Upper lobe of left lung (tissue), 6 donors: ENCODE measurements at places on chromosomes 3 and 15. TPM values are rescaled to one million over a fixed set of nuclear protein-coding genes. Genes with fewer than 3 reads are reported as not detected.

DNA sequence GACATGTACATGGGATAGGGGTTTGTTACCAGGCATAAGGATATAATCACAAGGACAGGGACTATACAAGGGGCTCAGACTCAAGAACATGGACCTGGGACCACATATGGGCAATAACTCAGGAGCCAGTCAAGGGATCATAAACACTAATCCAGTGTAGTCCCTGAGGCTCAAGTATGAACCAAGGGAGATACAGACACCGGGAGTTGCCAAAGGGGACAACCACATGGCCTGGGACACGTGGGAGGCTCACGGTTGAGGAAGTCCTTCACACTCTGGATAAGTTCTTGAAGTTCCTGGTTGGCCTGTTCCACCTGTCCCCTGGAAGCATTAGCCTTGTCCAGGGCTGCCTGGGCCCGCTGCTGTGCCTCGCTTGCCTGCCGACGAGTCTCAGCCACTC lies 1.8 kb upstream of the USP19 start:
- no peak for DNase-seq

DNA sequence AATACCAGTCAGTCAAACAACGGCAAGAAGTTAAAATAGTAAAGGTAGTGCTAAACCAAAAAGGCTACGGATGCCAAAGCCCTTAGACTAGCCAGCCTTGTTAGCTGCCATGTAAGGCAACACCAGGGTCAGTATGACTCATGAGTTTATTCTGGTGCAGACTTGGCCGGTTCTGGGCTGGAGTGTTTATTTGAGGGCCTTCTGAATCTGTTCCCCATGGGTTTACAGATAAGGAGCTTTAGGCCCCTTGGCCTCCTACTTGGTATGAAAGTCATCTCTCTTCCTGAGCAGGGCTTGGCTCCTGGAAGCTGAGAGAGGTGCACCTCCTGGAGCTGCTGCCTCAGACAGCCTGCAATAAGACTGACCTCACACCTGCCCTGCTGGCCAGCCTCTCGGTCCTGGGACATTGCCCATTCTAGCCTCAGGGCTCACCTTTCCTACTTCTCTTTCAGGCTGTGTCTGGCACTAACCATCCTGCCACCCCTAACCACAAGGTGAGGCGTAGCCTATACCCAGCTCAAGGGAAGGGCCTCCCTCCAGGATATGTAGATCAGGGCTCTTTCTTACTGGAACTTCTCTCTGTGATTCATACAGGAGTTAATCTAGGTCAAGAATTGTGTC lies 10.4 kb upstream of the RTP1 start:
- peak; percentile 63 for DNase-seq

CDHR4 gene
- 9.4 TPM for total RNA-seq

GRCh38 chr15:64092864-64093626 lies 593 bp downstream of the CIAO2A start:
- no peak for DNase-seq

DNA sequence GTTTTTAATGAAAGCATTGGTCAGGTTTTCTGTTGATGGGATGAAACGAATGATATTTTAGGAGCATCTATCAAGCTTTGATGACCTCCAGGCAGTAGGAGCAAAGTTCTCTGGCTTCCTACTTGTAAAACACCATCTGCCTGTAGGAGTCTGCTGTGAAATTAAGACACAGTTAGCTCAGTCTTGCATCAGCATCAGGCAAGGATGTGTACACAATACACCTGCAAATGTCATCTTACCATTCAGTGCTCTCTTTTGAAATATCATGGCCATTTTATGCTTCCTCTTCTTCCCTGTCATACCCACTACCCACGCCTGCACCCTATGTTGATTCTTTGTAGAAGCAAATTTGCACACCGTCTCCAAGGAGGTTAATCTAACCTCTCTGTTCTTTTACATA lies 38.2 kb downstream of the B3GALNT1 start:
- no peak for DNase-seq

GRCh38 chr3:155281912-155282311 lies 11.6 kb downstream of the STRIT1 start:
- no peak for DNase-seq

GRCh38 chr3:183377307-183377959 lies 51.0 kb downstream of the MCF2L2 start:
- DNase-seq: no peak

C3orf33 gene
- 2.9 TPM for total RNA-seq

DNA sequence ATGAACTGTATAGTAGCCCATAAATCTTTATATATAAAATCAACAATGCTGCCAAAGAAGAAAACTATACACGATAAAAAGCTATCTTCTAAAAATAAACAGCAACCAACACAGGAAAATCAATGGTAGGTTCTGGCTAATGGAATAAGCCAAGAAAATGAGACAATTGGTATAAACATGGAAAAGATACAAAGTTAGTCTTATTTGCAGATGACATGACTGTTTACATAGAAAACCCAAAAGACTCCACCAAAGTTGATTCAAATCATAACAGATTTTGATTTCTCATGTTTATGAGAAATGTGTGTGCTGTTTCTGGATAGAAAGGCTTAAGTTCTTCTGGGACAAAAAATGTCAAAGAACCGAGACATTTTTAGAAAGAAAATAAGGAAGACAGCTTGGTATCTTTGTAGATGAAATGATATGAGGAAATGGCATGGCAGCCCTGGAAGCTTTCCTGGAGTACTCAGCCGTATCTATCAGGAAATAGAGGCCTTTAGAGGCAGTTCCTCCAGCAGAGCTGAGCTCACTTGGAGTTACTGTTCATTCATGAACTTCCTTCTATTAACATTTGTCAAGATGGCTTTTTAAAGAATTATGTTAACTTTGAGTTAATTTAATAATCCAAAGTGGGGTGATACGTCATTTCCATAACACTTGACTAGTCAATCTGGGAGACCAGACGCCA lies 36.7 kb upstream of the VILL start:
- DNase-seq: no peak

CHRM5 gene
- total RNA-seq: not detected

DNA sequence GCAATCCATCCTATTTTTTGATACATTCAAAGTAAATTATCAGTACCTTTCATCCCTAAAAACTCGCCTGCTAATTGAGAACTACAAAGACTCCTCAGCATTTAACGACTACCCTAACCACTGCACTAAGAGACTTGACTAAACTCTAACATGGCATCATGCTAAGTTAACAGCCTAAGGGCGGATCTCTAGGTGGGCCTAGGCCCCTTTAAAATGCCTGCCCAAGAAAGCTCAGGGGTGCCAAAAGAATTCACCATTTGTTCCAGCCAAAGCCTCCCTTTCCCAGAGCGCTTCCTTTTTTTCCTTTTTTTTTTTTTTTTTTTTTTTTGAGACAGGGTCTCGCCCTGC lies 568 bp upstream of the NEK4 start:
- no peak for DNase-seq

DNA sequence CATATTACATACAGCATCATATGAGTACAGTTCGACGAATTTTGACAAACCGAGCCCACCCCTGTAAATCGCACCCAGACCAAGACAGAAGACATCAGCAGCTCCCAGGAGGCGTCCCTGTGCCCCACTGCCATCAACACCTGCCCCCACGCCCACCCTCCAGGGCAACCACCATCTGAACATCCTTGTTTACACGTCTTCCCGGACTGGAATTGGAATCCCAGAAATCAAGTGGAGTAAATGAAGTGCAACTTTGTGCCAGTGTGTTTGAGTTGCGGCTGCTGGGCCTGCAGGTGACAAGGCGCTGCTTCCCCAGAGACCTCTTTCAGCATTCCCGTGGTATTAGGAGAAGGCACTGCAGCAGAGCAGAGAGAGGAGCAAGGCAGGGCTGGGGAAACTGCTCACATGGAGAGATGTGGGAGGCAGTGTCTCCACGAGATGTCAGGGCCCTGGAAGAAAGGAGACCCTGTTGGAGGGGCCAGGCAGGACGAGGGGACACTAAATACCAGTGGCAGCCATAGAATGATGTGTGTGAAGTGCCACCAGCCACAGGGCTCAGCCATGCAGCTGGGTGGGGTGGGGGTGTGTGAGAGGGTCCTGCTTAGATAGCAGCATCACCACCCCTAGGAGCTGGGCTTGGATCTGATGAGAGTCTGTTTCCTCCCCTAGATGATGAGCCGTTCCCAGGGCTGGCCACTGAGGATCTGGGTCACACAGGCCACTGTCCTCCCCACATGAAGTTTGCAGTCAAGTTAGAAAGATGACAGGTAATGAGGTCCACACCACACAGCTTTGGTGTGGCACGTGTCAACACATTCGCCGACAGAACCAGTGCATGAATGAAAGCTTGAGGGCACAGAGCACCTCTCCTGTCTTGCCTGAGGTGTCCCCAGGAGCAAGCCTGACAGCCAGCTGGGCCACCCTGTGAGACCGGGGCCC lies 33.4 kb upstream of the PCSK6 start:
- no peak for DNase-seq

DNA sequence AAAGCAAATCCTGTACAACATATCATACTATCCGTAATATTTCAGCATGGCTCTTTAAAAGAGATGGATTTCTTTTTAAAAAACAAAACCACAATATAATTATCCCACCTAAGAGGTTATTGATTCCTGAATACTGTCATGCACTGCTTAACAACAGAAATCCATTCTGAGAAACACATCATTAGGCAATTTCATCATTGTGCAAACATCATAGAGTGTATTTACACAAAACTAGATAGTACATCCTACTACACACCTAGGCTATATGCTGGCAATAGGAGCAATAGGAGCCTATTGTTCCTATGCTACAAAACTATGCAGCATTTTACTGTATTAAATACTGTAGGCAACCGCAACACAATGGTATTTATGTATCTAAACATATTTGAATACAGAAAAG lies 242.0 kb downstream of the NEK10 start:
- DNase-seq: no peak

GRCh38 chr3:41673650-41674049 lies 288.3 kb downstream of the ULK4 start:
- no peak for DNase-seq

GRCh38 chr3:13544293-13544831 lies 4.6 kb upstream of the FBLN2 start:
- DNase-seq: no peak

- DNase-seq: no peak
Observed at GRCh38 chr15:90836296-90836871, 32.0 kb upstream of the FURIN start.

DNA sequence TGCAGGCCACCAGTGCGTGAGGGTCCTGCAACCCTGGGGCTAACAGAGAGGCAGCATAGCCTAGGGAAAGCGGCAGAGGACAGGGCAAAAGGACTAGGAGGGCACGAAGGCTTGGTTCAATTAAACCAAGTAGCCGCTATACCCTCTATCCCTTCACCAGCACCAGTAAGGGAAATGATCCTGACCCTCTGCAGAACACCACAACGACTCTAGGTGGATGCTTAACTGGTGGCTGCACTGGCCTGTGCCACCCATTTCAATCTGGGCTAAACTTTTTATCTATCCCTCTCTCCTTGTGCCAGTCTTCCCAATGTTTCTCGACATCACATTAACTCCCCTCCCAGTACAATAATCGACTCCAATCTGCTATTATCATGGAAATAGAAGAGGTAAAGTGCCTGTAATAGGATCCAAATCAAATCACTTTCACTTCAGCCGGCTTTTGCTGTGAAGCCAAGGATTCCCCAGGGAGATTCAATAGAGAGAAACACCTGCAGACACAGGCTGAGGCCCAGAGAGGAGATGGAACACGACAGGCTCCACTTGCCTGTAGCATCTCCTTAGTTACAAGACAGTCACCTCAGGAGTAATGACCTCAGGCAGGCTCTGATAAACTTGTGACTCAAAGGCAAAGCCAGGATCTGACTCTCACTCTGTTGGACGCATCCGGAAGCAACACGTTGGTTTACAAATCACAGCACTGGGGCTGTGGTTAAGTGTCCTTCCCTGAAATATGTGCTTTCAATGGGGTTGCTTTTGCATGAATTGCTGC lies 791.6 kb upstream of the ARRDC4 start:
- DNase-seq: no peak

OSBPL10 gene
- 13.6 TPM for total RNA-seq

- DNase-seq: no peak
Observed at GRCh38 chr3:37307321-37307720, 132.9 kb upstream of the LRRFIP2 start.

RHCG gene
- not detected for total RNA-seq

GRCh38 chr3:177122183-177122856 lies 75.0 kb downstream of the TBL1XR1 start:
- no peak for DNase-seq

KLHL6 gene
- total RNA-seq: 15.2 TPM

- no peak for DNase-seq
Observed at GRCh38 chr15:43127752-43128151, 5.6 kb upstream of the TMEM62 start.

DNA sequence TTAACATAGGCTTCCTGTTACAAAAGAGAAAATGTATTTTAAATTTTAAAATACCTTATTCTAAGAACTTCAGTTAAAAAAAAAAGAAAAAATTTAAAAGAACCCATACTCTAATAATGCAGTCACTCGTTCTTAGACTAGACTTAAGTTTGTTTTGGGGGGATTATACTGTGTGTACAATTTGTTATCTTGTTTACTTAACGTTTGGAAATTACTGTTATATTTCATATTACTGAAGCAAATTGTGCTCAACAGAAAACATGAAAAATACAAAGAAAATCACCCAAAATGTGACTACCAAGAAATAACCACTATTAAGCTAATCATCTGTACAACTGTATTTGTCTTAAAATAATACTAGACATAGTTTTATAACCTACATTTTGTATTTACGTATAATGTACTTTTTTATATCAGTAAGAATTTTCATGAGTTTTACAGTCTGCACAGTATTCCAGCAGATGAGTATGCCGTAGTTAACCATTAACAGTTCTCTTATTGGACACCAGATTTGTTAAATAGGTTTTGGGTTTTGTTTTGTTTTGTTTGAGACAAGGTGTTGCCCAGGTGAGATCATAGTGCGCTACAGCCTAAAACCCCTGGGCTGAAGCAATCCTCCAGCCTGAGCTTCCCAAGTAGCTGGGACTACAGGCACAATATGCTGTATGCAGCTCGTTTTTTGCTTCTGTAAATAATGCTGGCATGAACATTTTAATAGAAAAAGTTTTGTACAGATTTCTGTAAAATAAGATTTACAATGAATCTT lies 88.8 kb upstream of the CHD2 start:
- no peak for DNase-seq

DNA sequence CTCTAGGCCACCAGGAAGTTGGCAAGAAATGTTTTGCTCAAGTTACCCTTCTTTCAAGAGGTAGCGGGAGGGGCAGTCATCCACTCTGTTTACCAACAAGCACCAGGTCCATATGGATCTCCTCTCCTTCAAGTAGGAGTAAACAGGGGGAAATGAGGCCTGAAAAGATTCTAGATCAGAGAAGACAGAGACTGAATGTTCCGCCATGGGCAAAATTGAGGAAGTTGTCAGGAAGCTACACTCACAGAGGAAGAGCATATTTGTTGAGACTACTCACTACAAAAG lies 81.6 kb downstream of the KLF15 start:
- no peak for DNase-seq

- no peak for DNase-seq
Observed at GRCh38 chr15:64034519-64034918, 11.8 kb downstream of the DAPK2 start.

- DNase-seq: no peak
Observed at GRCh38 chr15:58472221-58472620, 40.4 kb downstream of the LIPC start.

SERINC4 gene
- total RNA-seq: not detected
